Activated T-helper 1 cell treated with anti-CD3 and anti-CD28 coated beads, Interleukin-2, amount 50 U/mL, for 16 hours (primary cell): ENCODE measurements at places on chromosomes 12 and 14.

GRCh38 chr12:19938031-19938430 lies 430.3 kb upstream of the PDE3A start:
- no peak for DNase-seq

DNA sequence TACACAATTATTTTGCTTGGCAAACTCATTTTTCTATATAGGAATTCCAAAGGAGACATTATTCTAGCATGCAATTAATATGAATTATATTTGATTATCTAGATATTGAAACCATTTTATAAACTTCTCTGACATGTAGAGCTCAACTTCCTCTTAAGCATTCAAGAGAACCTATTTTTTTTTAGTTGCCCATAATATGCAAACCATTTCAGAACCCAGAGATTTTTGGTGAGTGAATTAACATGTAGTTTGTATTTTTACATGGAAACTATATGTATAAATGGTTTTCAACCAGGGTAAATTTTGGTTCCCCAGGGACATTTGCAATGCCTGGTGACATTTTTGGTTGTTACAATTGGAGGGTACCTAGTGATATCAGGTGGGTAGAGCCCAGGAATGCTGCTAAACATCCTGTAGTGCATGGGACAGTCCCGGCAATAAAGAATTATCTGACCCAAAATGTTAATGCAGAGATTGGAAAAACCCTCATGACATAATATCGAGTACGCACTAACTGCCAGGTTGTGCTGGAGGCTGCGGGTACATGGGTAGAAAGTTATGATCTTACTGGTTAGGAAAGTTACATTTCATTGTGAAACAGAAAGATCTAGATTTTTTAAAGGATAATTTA lies 338.9 kb upstream of the GARIN2 start:
- DNase-seq = no peak

DNA sequence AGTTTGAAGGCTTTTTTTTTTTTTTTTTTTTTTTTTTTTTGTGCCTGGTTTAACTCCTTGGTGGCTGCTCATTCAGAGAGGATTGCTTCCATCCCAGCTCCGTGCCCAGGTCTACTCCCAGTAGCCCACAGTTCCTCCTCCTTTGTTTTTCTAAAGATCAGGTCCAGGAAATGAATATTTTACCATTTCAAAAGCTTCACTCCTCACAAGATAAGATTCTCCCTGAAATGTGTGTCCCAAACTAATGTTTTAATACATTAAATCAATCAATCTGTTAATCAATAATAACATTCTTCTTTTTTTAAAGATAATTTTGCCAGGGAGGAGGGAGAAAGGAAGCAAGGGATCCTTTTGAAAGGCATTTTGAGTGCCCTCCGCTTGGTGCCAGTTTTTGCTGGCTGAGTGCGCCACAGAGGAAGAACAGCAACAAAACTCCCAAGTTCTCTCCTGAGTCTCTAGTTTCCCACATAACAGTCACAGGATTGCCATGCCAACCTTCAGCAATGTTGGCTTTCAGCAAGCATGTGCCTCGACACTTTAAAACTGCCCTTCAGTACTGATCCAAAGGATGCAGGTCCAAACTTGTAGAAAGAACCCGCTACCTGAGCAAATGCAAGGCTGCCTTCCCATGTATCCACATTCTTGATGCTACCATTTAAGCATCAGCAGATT lies 99.2 kb downstream of the RMST start:
- no peak for DNase-seq

GRCh38 chr12:102120886-102121285 lies 903 bp downstream of the PARPBP start:
- no peak for DNase-seq

GRCh38 chr14:91058042-91058581 lies 2.3 kb downstream of the RPS6KA5 start:
- no peak for DNase-seq

- DNase-seq = no peak
Observed at GRCh38 chr14:104804481-104805325, 3.8 kb downstream of the ZBTB42 start.

- peak; percentile 8 for DNase-seq
Observed at GRCh38 chr14:92531106-92531873, 17.7 kb downstream of the RIN3 start.

DNA sequence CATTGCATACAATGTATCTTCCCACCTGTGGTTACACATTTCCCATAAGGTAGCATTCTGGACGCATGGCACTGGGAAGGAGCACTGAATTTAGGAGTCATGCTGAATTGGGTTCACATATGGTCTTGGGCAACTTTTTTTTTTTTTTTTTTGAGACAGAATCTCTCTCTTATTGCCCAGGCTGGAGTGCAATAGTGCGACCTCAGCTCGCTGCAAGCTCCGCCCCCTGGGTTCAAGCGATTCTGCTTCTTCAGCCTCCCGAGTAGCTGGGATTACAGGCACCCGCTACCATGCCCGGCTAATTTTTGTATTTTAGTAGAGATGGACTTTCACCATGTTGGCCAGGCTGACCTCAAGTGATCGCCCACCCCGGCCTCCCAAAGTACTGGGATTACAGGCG lies 13.3 kb downstream of the DIP2B start:
- DNase-seq = no peak

DNA sequence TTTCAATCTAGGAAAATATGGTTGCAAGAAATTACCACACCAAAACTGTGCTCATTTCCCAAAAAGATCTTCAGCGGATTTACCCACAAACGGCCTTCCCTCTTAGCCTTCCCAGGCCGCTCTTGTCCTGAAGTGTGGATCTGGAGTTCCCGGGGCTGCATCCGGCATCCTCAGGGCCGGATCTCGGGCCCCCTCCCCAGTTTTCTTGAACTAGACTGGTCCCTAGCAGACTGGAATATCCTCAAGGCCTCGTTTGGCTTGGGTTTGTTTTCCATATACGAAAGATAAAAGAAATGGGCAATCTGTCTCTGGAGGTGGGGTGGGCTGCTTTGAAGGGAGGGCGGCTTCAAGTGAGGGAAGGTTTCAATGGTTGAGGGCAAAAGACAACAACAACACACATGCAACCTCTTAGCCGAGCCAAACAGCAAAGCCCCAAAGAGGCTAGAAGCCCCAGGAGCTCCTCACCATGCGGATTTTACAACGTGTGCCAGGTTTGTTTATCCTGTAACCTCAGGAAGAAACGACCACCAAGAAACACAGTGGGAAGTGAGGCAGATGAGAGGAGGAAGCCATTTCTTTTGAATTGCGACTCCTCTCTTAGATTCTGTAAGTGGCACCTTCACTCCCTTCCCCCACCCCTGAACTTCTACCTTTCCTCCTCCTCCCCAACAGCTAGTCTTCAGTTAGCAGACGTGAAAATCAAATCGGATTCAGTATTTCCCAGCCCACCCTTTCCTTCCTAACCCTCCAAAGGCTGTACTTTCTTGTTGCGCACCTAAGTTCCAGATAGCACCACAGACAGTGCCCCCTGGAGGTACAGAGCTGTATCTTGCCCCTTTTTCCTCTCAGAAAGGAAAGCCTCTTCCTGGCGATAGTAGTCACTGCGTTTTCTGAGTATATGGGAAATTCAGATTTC lies 2.6 kb downstream of the MYF6 start:
- DNase-seq = no peak

GRCh38 chr12:121795034-121795968 lies 1.8 kb upstream of the RHOF start:
- DNase-seq = peak; percentile 77

- DNase-seq = no peak
Observed at GRCh38 chr12:31897781-31898503, 61.3 kb upstream of the RESF1 start.

DNA sequence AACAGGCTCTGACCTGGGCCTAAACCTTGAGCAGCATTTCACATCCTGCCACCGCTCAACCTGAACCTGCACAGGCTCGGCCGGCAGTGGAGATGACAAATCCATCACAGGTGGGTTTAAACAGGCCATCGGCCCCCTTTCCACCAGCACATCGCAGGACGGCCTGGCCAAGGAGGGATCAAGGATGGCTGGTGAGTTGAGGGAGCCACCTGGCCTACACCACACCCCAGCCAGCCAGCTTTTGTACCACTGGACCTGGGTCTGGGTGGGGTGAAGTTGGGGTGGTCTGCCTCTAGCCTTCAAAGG lies 14.2 kb downstream of the MMAB start:
- DNase-seq = no peak

- DNase-seq = no peak
Observed at GRCh38 chr12:7610006-7610405, 55.7 kb downstream of the APOBEC1 start.

- no peak for DNase-seq
Observed at GRCh38 chr12:57519796-57520052, 590 bp downstream of the DDIT3 start.

DNA sequence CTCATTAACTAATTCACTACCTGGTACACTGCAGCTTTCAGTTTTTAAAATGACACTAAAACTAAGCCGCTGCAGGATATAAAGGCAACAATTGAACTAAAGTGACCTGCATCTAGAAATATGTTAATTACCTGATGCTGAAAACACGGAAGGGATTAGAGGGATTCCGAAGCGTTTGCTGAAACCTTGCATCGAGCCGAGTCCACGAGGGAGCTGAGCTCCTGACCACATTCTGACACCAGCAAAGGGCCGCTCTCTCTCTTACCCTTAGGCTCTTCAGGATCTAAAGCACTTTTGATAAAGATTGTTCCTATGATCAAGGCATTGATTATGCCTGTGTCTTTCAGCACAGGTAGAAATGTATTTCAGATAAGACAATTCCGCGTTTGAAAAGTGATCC lies 59.5 kb upstream of the CDKN3 start:
- no peak for DNase-seq

DNA sequence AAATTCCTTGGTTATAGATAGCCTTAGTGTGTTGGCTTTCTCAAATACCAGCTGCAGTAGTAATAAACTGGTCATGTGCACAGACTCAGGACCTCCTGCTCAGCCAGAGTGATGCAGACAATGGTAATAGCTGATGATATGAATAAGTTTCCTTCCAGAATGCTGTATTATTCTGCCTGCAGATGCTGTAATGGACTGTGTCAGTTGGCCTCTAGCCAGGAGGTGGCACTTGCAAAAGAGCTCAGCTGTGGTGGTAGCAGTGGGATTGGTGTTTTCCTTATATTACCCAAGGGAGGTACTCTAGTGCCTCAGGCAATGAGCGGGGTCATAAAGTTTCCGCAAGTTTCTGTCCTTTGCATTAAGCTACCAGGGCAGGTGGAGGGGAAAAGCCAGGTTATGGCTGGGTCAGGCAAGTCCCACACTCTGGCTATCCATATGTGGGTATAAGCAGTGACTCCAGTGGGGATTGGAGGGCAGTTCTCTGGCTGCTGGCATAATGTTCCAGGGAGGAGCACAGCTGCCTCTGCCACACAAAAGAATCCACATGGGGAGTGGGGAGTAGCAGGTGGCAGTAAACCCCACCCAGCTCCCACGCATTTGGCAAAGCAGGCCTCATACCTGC lies 14.0 kb upstream of the MUCL1 start:
- DNase-seq = no peak

- DNase-seq = no peak
Observed at GRCh38 chr12:122097584-122097926, 19.0 kb downstream of the MLXIP start.

- DNase-seq = no peak
Observed at GRCh38 chr14:71346685-71347084, 439.4 kb downstream of the PCNX1 start.

DNA sequence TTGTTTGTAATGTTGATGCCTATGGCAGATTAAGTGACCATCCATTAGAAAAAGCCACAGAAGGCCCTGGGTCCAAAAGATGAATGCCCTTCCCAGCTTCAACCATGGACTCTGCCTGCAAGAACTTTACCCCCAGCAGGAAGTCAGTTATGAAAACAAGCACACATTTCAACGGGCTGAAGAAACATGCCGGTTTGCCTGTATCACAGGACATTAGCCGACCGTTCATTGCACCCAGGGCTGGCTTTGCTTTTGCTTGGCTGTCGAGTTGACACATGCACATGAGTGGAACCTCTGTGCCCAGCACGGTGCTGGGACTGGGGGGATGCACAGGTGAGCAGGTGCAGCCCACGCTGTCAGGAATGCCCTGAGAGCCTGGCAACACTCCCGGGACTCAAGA lies 1087.0 kb downstream of the BCL11B start:
- no peak for DNase-seq

DNA sequence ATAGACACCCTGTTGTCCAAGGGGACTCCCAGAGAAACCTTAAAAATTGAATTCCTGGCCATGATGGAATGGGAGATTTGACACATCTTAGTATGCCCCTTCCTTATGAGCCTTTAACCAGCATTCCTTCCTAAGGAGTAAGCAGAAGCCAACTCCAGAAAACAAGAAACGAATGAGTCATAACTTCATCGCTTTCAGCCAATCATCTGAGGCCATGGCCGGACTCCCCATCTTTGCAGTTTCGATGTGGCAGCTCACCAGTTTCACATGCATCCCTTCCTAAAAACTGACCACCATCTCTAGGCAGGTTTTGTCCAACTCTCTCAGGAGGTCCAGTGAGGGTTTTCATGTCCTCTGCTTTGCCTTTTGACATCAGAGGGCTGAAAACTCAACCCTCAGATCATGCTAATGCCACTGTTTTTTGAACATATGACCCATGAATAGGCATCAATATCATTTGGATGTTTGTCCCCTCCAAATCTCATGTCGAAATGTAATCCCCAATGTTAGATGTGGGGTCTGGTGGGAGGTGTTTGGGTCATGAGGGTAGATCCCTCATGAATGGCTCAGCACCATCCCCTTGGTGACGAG lies 19.9 kb downstream of the DAAM1 start:
- DNase-seq = no peak

DNA sequence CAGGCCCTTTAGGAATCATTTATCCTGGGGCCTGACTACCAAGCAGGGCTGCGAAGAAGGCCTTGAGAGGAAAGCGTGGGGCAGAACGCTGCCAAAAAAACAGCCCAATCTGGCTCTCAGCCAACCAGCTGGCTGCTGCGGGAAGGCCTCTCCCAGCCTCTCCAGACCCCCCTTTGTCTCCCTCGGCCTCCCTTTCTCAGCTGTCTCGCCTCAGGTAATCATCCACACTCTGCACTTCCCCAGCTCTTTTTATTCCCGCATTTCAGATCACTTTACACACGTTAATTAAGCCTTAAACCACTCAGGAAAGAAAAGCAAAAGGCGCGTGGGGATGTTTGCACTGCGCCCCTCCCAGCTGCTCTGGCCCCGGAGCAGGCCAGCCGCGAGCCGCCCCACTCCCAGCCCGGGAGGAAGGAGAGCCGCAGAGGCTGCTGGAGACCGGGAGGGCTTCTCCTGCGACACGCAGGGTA lies 208.2 kb upstream of the FOXN3 start:
- DNase-seq = no peak

DNA sequence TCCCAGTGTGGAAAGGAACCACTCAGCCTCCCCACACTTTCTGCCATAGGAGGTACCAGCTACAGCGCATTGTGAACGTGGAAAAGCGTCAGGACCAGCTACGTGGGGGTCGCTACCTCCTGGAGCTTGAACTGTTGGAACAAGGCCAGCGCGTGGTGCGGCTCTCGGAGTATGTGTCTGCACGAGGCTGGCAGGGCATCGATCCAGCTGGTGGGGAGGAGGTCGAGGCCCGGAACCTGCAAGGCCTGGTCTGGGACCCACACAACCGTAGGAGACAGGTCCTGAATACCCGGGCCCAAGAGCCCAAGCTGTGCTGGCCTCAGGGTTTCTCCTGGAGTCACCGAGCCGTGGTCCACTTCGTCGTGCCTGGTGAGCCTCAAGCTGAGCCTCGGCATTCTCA lies 96.8 kb downstream of the B4GALNT3 start:
- no peak for DNase-seq
